ENCODE measurements at places on chromosomes 3 and 15. TPM values are rescaled to one million over a fixed set of nuclear protein-coding genes. Genes with fewer than 3 reads are reported as not detected.

Gene SPTBN5
- total RNA-seq: 0.24 TPM

Gene SNAPC5
- 48.8 TPM for total RNA-seq

Gene ITGA11
- total RNA-seq: 7.8 TPM

Gene CMTM8
- 10.5 TPM for total RNA-seq

Gene ZPLD1
- 0.06 TPM for total RNA-seq

Gene DOCK3
- total RNA-seq: 0.39 TPM

Gene OR5H1
- total RNA-seq: not detected
